Adipocyte (in vitro differentiated cells): ENCODE measurements at places on chromosomes 7 and 10.

GRCh38 chr7:2269991-2270460 lies 28.0 kb downstream of the NUDT1 start:
- peak; percentile 7 for DNase-seq

- DNase-seq, result no peak
Measured at GRCh38 chr7:85292908-85293576, 106.2 kb upstream of the SEMA3D start.

- DNase-seq, result no peak
Measured at GRCh38 chr10:31580646-31581045, 261.6 kb downstream of the ZEB1 start.

- DNase-seq, result no peak
Measured at GRCh38 chr10:130493446-130494145, 357.4 kb downstream of the GLRX3 start.

DNA sequence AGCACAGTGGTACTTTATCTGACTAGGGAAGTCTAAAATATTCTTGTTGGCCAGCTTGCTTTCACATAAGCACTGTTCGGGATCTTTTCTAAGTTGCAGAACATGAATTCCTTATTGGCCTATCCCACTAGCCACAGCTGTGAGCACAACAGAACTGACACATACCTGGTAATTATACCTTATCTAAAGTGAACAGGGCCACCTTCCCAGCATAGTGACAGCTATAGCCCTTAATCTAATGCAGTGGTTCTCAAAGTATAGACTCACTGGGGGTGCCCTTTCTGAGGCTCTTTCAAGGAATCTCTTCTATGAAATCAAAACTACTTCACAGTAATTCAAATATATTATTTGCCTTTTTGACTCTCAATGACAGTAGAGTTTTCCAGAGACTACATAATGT lies 184.7 kb upstream of the KAT6B start:
- DNase-seq, result no peak

GRCh38 chr7:30997316-30997715 lies 33.6 kb downstream of the GHRHR start:
- DNase-seq, result peak; percentile 12

GRCh38 chr10:122882766-122883165 lies 3.4 kb upstream of the FAM24B start:
- DNase-seq, result no peak

GRCh38 chr10:29681676-29682448 lies 47.1 kb upstream of the SVIL start:
- no peak for DNase-seq

GRCh38 chr10:63788152-63788821 lies 267.1 kb downstream of the REEP3 start:
- no peak for DNase-seq

- DNase-seq, result no peak
Measured at GRCh38 chr7:128961030-128961659, 23.4 kb downstream of the IRF5 start.

DNA sequence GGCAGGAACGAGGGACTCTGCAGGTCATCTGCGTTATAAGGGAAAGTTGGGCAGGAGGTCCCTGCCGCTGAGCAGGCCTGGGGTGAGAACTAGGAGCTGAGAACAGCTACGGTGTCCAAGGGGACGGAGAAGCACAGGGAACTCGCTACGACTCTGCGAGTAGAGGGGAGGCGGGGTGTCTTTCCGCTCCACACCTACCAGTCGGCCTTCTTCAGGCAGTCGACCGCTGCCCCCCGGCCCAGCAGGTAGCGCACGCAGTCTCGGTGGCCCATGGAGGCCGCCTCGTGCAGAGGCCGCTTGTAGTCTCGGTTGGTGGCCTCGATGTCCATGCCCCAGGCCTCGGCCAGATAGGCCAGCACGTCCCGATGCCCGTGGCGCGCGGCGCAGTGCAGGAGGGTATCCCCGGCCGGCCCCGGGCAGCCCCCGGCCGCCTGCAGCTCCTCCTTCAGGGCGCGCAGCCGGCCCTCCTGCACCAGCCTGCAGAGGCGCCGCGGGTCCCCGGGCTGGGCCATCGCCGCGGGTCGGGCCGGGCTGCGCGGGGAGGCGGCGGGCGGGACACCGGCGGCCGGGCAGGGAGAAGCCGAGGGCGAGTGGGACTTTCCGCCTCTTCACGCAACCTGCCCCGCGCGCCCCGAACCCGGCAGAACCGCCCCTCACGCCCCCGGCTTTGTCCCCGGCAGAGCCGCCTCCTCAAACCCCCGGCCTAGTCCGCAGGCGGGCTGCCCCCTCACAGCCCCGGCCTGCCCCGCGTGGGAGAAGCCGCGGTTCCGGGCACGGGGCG lies 660 bp downstream of the ANKRD16 start:
- peak; percentile 65 for DNase-seq

- DNase-seq, result no peak
Measured at GRCh38 chr7:121156825-121157224, 168.3 kb downstream of the CPED1 start.

DNA sequence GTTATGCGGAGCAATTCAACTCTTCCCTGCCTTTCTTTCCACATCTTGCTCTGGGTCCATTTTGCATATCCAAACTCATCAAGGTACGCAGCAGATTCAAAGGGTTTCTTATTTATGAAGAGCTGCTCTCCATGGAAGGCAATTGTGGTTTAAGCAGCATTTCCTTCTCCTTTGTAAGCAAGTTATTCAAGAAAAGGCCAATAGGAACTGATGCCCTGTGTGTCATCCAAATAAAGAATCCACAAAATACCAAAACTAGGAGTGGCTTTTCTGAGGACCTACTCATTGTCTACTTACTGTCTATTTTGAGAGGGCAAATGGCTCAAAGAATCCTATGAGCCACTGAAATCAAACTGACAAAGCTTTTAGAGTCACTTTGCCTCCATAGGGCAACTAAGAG lies 253.1 kb downstream of the PTEN start:
- DNase-seq, result no peak

- DNase-seq, result no peak
Measured at GRCh38 chr10:48900371-48900801, 39.3 kb downstream of the LRRC18 start.
